ENCODE measurements at places on chromosomes 7 and 10.

DNA sequence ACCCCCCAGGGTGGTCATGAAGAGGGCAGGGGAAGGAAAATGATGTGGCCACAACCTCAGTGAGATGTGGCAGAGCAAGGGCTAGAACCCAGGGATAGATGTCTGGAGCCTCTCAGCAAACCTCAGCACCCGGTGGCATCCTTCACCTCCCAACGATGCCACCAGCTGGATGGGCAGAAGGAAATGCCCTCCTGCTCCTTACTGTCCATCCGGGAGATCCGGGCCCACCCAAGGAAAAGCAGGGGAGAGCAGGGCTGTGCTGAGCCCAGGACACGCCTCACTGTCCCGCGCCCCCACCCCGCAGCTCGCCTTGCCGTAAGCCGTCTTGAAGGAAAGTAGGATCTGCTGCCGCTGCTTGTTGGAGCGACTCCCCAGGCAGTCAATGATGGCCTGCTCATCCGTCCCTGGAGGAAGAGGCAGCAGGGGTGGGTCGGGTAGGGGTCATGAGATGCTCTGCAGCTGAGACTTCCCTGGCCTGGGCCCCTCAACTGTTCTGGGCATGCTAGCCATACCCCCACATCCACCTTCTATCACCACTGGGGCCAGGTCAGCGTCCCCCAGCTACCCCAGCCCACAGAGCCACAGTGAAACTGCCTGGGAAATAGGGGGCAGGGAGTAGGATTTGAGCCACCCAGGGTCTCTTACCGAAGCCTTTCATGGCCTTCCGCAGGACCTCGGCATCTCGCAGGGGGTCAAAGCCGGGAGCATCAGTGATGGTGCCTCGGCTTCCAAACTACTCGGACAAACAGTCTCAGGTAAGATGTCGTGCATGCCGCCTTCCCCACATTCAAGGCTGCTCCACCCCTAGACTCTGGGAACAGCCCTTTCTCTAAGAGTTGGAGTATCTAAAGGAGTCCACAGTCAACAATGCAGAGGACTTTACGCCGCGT is 34.3 kb downstream of the PLAC9 start:
- no peak for DNase-seq

GRCh38 chr7:94565247-94565894 is 55.8 kb downstream of the CASD1 start:
- DNase-seq: no peak

DNA sequence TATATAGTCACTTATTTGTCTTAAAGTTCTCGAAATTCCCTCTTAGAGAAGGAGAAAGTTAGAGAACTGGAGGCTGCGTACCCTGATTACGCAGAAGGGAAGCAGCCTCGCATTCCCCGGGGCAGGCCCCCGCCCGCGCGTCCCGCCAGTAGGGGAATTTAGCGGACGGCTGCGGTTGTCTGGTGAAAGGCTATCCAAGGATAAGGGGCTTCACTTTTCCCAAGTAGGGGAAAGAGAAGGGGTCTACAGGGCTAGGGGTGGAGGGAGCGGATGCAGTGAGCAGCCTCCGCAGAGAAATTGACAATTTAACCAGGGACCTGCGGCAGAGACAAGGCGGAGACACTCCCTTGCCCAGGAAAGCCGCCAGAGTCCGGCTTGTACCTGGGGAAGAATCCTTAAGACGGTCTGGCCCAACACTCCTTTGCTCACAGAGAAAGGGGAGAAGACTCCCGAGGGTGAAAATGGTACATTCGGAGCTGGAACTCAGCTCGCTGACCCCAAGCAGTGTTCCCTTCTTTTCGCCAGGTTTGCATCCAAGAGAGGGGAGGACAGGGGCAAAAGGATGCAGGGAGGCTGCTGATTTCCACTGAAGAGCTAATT is 994 bp upstream of the MAGI2 start:
- DNase-seq: no peak

GRCh38 chr7:156612930-156613329 is 27.6 kb upstream of the RNF32 start:
- peak; percentile 87 for DNase-seq

GRCh38 chr10:127587668-127588365 is 38.7 kb downstream of the NPS start:
- no peak for DNase-seq

DNA sequence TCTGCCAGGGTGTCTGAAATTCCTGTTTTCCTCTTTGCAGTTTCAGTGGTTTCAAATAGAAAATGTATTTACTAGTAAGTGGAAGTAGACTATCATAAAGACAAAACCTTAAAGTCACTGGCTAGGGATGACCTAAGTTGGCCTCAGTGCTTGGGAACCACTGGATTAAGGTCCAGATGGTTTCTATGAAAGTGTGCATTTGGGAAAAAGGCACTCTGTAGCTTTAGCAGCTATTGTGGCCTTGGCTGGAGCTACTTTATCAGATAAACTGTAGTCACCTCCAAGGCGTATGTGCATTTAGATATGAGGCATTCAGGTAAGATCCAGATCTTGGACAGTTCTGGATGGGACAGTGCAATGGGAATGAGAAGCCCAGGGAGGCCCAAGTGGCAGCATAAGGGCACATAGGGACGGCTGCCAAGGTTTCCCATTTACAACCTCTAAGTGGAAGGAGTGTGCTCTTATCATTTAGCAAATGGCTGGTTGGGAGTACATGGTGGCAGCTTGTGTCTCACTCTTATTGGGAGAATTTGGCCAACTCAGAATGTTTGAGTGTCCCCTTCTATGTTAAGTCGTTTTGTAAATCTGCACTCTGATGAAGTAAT is 185.6 kb downstream of the LRMDA start:
- no peak for DNase-seq

DNA sequence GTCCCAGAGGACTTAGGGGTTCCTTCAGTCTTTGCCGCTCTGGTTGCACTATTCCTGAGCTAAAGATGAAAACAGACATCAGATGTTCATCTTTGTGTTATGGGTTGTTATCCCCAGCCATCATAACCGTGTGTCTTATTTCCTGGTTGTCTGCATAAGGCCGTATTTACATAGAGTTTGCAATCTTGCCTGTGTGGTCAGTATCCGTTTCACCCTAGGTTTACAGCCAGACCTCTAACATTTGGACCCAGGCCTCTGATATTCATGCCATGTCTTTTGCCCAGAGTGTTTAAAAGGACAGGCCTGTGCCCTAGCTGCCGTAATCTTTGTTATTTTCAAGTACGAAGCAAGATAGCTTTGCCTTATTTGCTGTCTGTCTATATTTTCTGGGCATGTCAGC is 26.6 kb downstream of the LRRC4 start:
- DNase-seq: no peak

DNA sequence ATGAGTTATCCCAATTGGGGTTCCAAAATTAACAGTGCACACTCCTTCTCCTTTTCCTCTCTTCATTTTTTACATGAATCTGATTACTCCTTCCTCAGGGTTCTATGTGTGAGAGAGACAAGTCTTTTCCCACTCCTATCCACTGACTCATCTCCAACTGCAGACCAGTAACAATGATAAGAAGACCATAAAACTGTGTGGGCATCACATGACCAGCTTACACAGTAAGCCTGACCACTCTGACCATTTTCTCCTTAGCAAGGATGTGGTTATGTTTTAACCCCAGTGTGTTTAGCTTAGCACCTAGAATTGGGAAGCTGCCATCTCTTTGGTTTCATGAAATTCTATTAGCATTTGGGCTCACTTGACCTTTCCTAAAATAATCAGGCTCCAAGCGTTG is 145.0 kb upstream of the CALCR start:
- no peak for DNase-seq

DNA sequence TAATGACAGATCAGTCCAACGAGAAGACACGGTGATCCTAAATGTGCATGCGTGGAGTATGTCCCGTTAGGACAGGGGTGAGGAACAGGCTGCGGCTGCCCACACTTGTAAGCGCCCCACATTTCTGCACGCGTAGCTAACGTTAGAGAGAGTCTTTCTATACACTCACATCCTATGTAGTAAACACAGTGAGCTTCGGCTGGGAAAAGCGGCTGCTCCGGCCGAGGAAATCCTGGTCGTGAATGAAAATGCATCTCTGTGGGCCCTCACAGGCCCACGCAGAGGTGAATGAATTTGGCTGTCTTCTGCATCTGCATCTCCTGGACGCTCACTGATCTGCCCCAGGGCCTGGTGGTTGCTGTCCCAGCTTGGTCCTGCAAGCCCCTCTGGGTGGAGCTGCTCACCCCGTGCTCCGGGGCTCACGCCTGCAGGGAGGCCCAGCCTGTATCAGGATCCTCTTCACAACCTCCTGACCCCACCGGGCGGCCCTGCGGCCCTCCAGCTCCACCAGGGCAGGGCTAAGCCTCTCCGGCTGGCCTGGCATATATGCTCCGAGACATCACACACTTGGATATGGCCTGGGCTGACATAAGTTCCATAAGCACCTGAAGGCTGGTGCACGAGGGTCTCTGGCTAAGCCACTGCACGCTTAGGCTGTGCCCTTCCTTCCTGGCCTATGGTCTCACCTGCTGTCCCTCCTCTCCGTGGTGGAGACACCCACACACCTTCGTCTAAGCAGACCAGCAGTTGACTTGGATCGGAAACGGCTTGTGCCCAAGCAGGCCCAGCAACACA is 117.9 kb upstream of the DIP2C start:
- DNase-seq: no peak

DNA sequence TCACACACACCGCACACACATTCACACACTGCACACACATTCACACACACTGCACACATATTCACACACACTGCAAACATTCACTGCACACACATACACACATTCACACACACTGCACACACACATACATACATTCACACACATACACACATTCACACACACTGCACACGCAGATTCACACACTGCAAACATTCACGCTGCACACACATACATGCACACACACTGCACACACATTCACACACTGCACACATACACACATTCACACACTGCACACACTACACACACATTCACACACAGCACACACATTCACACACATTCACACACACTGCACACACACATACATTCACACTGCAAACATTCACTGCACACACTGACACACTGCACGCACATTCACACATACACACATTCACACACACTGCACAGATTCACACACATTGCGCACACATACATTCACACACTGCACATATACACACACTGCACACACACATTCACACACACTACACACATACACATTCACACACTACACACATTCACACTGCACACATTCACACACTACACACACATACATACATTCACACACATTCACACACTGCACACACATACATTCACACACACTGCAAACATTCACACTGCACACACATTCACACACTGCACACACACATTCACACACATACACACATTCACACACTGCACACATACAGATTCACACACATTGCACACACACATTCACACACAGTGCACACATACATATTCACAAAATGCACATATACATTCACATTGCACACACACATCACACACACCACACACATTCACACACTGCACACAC is 325.1 kb downstream of the PTPRN2 start:
- no peak for DNase-seq

Measured in T-helper 2 cell treated with Interferon-gamma antibody and Interleukin-4, amounts not matched to agents 5 μg/mL and 100 μg/mL, for 36 hours (primary cell).